ENCODE measurements at places on chromosomes 4 and X.

GRCh38 chr4:156578005-156578404 is 393.6 kb downstream of the PDGFC start:
- no peak for DNase-seq

- no peak for DNase-seq
Measured at GRCh38 chrX:20825984-20826383, 548.2 kb upstream of the CNKSR2 start.

DNA sequence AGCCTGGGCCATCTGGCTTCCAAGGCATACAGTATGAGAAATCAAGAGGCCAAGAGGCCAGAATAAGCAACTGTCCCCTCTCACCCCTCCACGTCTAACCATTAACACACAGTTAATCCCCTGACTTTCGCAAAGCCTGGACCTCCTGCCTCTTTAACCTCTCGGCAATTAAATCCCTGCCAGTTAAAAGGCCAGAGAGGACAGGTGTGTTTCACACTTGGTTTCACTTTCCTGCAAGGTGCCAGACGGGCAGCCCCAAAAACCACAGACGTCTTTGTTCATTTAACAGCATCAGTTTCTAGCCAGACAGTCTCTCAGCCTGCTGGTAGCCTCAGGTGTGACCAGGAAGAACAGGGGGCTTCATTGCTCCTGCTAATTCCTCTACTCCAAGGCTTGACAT is 91.1 kb upstream of the KIT start:
- no peak for DNase-seq

DNA sequence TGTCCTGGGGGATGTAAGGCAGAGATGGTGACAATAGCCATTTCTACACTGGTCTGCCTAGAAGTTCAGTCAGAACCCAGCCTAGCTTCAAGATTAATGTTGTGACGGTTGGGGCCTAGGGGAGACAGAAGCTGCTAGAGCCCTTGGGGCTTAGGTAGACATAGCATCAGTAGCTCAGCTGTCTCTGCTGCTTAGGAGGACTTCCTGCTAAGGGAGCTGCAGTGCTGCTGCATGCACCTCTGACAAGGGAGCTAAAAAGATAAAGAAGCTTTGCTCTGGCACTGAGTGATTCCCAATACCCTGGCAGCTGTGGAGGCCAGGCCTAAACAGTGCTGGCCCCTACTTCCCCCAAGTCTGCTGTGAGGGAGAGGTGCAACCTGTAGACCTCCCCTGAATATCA is 116.0 kb downstream of the CT47B1 start:
- DNase-seq, result no peak

DNA sequence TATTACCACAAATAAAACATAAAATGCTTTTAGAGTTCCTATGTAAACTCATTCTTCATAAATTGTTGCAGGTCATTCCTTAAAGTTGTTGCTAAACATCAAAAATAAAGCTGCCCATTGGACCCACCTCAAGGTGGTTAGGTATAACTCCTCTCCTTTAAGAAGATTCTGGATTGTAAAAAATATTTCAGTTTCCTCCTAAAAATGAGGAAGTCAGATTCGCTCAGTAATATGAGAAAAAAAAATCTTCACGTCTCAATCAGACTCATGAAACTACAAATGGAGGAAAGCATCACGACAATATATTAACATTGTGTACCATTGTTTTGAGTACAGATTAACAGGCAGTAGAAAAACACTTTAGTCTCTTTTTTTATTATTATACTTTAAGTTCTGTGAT is 105.9 kb downstream of the DDX60 start:
- DNase-seq, result no peak

GRCh38 chr4:53590187-53590586 is 1.1 kb downstream of the LNX1 start:
- no peak for DNase-seq

GRCh38 chr4:128225148-128225547 is 62.5 kb downstream of the PGRMC2 start:
- DNase-seq, result peak; percentile 83

DNA sequence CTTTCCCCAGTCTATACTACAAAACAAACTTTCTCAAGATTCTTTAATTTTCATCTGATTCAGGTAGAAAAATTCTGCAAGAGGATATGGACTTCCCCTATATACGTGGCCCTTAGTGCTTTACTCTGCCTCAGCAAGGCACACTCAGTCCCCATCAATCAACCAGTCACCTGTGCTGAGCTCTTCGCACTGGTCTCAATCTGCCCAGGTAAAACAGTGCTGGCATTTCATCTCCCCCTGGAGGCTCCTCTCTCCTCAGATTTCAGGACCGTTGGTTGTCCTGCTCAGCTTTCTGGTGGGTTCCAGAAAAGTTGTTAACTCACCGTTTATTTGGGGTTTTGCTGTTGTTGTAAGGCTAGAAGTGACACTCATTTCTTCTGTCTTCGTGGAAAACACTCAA is 518.1 kb downstream of the TRIML1 start:
- DNase-seq, result no peak

GRCh38 chrX:129808158-129808828 is 28.5 kb downstream of the SASH3 start:
- no peak for DNase-seq

- no peak for DNase-seq
Measured at GRCh38 chrX:25976683-25977310, 161.3 kb upstream of the MAGEB18 start.

- peak; percentile 51 for DNase-seq
Measured at GRCh38 chr4:7295197-7295910, 103.0 kb downstream of the SORCS2 start.

DNA sequence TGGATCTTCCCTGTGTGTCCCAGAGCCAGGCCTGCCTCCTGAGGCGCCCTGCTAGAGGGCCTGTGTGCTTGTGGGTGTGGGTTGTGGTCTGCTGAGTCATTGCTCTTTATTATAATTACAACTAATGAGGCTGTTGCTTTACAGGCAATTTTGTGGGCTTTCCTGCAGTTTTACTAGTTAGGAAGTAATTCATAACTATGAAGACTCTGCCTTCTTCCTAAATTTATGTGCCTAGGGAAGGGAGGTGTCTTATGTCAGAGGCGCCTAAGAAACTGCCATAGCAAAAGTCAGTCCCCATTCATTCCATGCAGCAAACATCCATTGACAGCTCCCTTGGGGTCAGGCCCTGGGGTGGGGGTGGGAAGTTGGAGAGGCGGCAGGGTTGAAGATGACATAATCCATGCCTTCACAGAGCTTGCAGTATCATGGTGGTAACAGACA is 359.2 kb downstream of the IDS start:
- DNase-seq, result peak; percentile 61

- DNase-seq, result no peak
Measured at GRCh38 chr4:133600008-133600407, 450.9 kb downstream of the PCDH10 start.
